ENCODE measurements at places on chromosomes 5 and 9.

GRCh38 chr5:87411586-87411972, 1.2 kb downstream of the CCNH start:
- no peak for DNase-seq

- DNase-seq, result no peak
These were observed 20.8 kb downstream of the RGS3 start for GRCh38 chr9:113484258-113484730.

GRCh38 chr9:37141015-37141414, 20.6 kb downstream of the ZCCHC7 start:
- no peak for DNase-seq

- no peak for DNase-seq
These were observed 15.9 kb upstream of the TNFAIP8 start for GRCh38 chr5:119339965-119340364.

DNA sequence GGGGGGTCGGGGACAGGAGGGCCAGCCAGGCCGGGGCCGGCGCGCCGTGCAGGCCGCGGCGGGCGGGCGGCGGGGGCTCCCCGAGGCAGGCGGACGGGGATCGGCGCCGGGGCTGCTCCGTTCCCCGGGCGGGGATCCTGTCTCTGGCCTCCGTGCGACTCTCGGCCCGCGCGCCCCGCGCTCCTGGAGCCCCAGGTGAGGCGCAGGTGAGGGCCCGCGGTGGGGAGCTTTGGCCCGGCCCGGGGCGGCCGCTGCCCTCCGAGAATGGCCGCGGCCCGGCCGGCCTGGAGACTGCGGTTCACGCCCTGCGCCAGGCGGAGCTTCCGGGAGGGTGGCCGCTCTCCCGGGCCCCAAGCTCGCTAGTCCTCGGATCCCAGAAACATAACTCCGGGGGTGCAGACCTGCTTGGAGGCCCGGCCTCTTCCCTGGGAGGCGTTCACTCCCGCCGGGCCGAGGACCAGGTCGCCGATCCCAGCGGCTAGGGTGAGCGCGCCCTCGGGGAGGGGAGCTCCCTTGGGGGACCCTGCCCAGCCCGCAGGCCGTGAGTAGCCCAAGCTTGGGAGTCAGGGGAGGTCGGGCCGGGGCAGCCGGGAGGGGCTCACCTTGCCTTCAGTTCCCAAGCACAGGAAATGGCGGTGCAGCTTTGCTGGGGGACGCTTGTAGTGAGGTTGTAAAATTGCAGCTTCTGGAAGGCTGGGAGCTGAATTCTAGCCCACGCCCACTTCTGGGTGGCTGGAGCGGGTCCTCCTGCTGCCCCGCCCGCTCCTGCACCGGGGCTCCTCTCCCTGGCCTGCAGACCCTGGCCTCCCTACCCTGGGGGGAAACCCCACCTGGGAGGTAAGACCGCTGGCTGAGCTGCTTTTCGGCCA, 723 bp downstream of the PPP1R26 start:
- DNase-seq, result no peak

- DNase-seq, result no peak
These were observed 352.3 kb downstream of the SLCO4C1 start for GRCh38 chr5:101943784-101944183.

DNA sequence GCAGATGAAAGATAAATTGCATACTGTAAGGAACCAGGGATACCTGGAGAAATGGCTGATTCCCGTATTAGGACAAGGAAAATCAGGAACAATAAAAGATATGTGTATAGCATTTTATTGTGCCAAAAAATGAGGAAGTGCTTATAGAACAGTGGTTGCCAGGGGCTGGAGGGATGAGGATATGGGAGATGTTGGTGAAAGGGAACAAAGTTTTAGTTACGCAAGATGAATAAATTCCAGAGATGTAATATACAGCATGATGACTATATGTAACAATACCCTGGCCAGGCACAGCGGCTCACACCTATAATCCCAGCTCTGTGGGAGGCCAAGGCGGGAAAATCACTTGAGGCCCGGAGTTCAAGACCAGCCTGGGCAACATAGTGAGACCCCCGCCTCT, 101.8 kb downstream of the CDK5RAP2 start:
- no peak for DNase-seq

- DNase-seq, result no peak
These were observed 34.4 kb downstream of the SHC3 start for GRCh38 chr9:89144238-89144637.

DNA sequence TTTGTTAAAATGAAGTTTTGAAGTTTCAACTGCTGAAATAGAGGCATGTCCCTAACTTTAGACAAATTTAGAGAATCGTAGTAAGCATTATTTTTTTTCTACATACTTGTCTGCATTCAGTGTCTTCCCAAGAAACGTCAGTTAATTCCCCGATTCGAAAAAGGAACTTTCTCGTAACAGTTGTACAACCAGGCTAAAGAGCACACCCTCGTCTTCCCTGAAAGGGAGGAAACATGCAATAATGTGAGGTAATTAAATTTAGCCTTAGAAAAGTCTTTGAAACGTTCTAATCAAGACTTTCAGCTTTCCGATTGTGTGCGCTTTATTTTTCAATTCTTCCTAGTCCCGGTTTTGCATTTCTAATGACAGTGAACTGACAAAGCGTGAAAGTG, 374 bp upstream of the SLC1A3 start:
- DNase-seq, result no peak

All from stimulated activated CD8-positive, alpha-beta memory T cell treated with anti-CD3 and anti-CD28 coated beads, Interleukin-15, amount 100 ng/mL, for 4 hours (primary cell).